Stimulated activated naive CD4-positive, alpha-beta T cell treated with Interleukin-2 at 50 U/mL for 16 hours (primary cell): ENCODE measurements at places on chromosomes 4 and X.

DNA sequence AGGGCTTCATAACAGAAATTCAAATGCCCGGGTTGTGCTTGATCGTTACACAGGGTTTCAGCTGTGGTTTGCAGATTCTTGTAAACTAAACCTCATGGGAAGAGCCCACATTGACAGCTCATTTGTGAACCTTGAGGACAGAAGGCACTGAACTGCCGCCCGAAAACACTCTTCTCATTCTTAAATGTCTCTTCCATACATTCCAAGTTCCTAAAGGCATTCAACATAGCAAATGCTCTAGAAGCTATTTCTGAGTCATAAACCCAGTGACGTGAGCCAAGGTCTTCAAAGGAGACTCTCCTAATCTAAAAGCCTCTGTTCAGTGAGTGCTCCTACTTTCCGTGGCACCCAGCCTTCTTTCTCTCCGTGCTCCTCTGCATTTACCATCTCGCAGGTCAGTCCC is 737.8 kb upstream of the FRG1 start:
- no peak for DNase-seq

- DNase-seq, result no peak
These were observed 106.7 kb upstream of the BMP2K start for GRCh38 chr4:78669453-78669852.

DNA sequence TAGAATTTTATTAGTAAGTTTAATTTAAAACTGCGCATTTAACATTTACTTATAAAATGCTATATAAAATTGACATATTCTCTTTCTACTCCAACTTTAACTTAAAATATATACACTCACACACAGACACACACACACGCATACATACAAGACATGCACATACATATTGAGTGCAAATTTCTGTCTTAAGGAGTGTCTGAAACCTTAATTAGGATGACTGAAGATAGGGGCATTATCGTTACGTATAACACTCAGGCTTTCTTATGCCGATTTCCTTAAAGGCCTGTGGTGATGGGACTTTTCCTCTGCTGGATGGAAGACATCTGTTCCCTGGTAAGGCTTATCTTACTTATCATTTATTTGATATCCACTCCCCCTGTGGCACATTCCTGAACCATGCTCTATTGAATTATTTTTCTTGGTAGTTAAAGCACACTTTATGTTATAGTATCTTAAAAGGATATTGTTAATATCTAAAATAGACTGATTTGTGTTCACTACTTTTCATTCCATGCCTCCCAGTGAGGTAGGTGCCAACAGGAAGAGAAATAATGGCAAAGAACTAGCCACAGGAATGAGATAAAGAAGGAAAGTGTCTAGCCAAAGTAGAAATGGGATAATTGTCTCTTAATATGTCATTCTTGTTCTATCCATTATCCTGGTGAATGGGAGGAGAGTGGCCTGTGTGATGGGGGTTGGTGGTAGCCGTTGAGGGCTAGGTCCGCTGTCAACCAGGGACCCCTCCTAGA is 92.9 kb upstream of the GPRIN3 start:
- no peak for DNase-seq

GRCh38 chr4:6469898-6470501 is 2.4 kb downstream of the PPP2R2C start:
- no peak for DNase-seq

- no peak for DNase-seq
These were observed 320.1 kb downstream of the CFAP299 start for GRCh38 chr4:80655662-80656061.

DNA sequence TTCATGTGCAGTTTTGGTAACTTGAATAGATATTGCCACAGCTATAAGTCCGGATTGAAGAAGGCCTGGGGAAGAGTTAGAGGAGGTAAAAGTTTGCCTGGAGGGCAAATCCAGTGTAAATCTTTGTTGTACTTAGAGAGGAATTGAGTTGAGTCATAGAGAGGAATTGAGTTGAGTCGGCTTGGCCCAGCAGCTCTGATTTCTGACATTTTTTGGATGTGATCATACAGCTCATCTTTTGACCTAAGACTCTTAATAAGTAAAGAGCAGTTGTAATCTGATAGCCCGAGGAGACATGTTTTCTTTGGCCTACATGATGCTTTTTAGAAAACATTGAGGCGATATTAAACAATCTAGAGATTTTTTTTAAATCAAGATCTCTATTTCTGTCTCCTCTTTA is 3.9 kb downstream of the KIT start:
- DNase-seq, result no peak
